ENCODE measurements at places on chromosomes 6 and 20.

GRCh38 chr6:142193621-142194020 is 46.6 kb downstream of the VTA1 start:
- DNase-seq = no peak

- DNase-seq = no peak
Observed at GRCh38 chr20:32737371-32738223, 5.7 kb downstream of the COMMD7 start.

DNA sequence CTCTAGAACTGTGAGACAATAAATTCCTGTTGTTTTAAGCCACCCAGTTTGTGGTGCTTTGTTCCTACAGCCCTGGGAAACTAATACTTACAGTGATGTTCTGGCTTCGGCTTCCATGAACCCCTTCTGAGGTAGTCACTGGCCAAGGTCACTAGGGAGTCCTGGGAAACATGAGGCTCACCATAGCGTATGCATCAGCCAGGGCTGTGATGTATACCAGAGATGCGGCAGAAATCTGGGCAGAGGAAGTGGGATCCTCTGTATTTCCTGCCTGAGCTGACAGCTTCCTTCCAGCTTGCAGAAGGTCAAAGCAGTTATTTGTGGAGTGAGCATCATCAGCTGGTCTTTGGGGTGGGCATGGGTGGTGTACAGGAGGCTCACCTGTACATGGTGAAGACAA is 27.9 kb downstream of the KAT14 start:
- no peak for DNase-seq

DNA sequence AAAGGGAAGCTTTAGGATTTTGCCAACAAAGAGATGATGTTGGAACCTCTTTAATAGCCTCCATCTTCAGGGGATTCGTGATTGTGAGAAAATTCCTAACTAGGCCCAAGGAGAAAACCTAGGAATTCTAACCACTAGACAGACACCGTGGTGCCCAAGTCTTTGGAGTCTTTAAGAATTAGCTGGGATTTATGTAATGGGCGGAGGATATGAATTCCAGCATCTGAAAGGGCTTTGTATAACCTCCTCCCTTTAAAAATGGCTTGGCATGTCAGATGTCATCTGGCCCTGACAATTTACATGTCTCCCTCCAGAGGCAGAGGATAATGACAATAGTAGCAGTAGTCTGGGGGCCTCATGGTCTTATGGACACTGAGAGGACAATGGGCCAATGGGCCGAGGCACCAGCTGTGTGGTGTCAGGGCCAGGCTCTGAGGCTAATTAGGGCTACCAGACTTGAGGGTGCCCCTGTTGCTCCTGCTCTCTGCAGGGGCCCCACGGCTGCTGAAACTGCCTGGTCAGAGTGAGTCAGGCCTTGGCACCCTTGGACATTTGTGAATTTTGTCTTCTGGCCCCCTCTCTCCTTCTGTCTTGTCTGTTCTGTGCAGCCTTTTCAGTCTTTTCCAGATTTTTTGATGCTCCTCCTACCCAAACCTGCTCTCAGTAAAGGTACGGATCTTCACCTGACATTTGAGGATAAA is 113.9 kb downstream of the EDN1 start:
- no peak for DNase-seq

- no peak for DNase-seq
Observed at GRCh38 chr6:122730775-122731386, 48.6 kb upstream of the FABP7 start.

DNA sequence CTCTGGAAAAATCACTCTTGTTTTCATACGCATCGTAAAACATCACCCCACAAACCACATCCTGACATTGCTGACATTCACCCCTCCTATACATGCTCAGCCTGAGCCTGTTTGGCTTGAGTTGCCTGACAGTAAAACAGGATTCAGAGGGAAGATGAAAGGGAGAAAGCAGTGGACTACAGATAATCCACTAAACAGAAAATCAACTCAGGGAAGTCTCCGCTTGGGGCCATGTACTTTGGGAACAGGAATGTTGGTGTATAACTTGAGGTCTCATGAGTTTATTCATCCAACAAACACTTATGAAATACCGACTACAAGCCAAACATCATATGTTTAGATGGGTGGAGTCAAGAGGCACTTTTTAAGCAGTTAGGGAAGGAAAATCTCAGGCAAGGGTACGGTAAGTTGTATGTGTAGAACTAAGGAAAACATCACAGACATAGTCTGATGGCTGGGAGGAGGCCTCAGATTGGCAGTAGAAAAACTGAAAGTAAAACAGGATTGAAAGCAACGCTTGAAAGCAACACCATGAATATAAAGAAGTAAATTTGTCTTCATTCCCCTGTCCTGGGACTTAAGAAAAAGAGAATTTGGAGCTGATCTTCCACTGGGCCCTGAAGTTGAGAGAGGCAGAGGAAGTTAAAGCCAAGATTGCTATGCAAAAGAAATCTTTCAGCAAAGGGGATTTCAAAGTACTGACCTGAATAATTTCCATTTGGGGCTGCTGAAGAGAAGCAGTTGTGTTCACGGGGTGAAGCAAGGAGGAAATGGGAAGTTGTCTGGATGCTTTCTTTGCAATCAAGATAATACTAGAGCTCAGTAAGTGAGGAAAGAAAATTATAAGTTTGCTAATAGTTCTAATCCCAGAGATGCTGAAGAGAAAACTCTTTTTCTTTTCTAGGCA is 28.8 kb downstream of the PDE7B start:
- no peak for DNase-seq

GRCh38 chr20:63529861-63530787 is 7.1 kb downstream of the PTK6 start:
- DNase-seq = no peak

- DNase-seq = no peak
Observed at GRCh38 chr6:36220226-36220625, 23.7 kb downstream of the BRPF3 start.

- DNase-seq = no peak
Observed at GRCh38 chr6:161189891-161190290, 84.0 kb downstream of the AGPAT4 start.

DNA sequence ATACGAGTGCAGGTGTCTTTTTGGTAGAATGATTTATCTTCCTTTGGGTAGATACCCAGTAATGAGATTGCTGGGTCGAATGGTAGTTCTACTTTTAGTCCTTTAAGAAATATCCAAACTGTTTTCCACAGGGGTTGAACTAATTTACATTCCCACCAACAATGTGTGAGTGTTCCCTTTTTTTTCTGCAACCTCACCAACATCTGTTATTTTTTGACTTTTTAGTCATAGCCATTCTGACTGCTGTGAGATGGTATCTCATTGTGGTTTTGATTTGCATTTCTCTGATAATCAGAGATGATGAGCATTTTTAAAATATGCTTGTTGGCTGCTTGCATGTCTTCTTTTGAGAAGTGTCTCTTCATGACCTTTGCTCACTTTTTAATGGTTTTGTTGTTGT is 1.9 kb upstream of the ZNF831 start:
- DNase-seq = no peak

- DNase-seq = no peak
Observed at GRCh38 chr6:141251286-141251685, 881.4 kb upstream of the GJE1 start.

DNA sequence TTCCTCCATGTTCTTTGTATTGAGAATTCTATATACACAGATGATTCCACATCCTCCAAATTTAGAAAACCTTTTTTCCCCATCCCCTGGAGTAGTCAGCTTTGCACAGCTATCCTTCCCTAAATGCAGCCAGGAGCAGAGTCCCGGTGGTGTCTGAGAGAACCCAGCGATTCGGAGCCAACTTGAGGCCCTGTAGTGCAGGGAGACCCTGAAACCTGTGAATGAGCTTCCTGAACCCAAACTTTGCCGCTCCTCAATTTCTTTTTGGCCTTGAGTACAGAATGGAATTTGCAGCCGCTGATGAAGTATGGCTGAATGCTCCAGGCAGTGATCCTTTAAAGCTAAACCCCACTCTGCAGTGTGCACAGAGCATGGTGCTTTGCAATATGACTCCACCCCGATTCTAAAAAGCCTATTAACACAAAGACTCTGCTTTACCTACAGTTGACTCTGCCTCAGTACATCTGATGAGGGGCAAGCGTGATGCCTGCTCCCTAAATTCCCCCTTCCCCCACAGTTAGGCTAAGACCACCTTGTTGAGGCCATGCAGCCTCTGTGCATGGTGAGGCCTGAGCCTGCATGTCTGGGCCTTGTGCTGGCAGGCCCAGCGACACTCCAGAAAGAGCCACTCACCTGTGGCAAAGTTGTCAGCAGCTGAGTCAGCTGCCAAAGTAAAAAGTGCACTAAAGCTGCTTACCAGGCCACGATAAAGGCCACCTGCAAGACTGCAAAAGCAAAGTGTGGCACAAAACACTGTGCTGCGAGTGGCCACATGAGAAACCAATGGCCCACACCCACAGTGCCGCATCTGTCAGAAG is 82.1 kb downstream of the PLEKHG1 start:
- DNase-seq = no peak

DNA sequence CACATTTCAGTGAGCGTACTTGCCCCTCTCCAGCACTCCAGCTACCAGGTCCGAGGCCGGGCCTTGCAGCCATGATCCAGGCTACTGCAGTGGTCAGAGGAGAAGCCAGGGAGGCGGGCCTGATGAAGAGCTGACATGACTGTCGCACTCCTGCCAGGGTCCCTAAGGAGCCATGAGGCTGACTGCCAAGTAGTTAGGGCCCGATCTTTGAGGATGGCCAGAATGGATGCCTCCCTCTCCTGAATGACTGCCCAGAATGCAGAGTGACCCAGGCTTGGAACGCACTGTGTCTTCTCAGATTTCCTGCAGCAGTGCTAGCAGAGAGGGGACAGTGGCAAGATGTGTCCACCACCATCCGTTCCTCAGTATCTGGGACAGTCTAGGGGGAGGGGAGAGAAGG is 24.7 kb upstream of the LRFN2 start:
- no peak for DNase-seq

DNA sequence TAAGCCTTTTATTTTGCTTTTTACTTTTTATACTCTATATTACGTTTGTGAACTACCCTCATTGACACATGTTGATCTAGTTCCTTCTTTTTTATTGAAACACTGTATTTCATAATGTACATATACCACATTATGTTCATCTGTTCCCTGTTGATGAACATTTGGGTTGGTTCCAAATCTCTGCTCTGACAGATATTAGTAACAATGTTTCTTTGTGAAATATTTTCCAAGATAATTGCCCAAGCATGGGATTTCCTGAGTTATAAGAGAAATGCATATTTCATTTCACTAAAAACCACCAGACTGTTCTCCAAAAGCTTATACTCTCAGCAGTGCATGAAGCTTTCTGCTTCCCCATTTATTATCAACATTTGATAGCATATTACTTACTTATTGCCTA is 44.2 kb upstream of the TNFRSF21 start:
- DNase-seq = no peak

GRCh38 chr6:50353603-50354002 is 303.9 kb upstream of the DEFB112 start:
- DNase-seq = no peak

GRCh38 chr6:73050706-73051105 is 174.6 kb downstream of the KHDC1L start:
- DNase-seq = no peak

DNA sequence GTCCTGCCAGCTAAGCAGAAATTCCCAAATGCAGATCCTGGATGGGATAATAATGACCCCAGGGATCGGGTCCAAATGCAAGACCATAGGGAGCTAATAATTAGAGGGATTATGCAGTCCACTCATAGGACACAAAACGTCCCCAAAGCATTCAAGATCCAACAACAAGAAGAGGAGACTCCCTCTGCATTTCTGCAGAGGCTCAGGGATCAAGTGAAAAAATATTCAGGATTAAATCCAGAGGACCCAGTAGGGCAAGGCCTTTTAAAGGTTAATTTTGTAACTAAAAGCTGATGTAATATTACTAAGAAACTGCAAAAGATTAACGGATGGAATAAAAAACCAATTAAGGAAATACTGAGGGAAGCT is 22.2 kb downstream of the HLA-A start:
- DNase-seq = no peak

DNA sequence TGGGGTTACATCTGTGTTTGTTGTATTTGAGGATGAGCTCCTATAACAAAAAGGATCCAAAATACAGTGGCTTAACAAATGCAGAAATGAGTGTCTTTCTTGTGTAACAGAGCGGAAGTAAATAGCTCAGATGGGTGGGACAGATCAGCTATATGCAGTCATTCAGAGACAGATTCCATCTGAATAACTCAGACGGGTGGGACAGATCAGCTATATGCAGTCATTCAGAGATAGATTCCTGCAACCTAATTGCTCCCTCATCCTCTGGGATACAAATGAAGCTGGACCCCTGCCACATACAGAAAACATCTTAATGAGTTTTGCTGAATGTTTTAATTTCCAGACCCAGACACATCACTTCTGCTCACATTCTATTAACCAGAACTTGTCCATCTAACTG is 332.3 kb downstream of the BCKDHB start:
- DNase-seq = no peak

- no peak for DNase-seq
Observed at GRCh38 chr6:156767603-156768467, 9.3 kb upstream of the ARID1B start.

DNA sequence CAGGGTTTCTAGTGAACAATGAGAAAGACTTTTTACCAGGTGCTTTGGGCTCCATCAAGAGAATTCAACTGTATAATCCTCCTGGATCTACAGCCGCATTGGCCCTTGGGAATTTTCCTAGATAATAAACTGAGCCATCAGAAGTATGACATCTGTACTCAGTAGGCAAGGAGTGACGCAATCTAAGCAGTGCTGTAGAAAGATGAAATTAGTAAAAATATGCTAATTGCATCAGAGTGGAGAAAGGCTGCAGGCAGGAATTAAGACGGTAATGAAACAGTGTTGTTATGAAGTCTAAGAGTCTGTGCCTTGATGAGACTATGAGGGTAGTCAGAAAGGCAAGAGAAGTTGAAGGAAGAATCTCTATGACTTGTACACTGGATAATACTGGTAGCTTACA is 507.9 kb upstream of the SOX4 start:
- no peak for DNase-seq

DNA sequence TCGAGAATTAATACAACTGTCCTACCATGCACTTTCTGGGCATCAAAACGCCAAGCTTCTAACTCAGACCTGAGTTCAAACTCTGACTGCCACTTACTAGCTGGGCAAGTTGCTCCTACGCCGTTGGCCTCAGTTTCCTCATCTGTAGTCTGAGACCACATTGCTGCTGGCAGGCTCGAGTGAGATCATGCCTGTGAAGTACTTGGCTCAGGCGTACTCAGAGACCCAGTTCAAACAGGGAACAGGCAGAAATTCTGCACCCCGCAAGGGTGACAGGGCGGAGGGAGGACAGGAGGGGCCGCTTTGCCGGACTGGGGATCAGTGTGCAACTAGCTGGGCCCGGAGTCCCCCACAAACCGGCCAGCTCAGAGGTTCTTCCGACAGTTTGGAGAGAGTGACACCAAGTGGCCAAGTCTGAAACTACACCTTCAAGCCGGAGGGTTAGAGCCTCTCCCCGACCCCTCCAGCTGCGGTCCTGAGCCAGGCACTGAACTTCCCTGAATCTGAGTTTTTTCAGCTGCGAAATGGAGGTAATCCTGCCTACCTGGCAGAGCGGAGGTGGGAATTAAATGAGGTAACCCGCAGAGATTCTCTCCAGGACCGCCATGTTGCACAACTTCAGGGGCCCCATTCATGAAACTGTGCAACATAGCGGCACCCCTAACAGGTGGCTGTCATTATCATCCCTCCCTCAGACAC is 46.0 kb upstream of the PTPN1 start:
- DNase-seq = peak; percentile 82

GRCh38 chr6:128071212-128071611 is 170.4 kb upstream of the THEMIS start:
- no peak for DNase-seq
